ENCODE measurements at places on chromosomes 2 and 18. TPM values are rescaled to one million over a fixed set of nuclear protein-coding genes. Genes with fewer than 3 reads are reported as not detected.

PLGLB1 gene
- 3.3 TPM for total RNA-seq

DNA sequence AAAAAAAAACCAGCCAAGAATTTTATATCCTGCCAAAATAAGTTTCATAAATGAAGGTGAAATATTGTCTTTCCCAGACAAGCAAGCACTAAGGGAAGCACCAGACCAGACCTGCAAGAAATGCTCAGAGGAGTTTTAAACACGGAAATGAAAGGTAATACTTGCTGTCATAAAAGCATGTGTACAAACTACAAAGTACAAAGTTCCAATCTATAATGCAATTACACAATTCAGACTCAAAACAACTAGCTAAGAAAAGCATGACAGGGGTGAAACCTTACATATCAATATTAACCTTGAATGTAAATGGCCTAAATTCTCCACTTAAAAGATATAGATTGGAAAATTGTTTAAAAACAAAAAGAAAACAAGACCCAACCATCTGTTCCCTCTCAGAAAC, 45.0 kb upstream of the ASXL3 start:
- H3K4me1 ChIP-seq, result no peaks in the 10 kb centered on the region
- no peaks in the 10 kb centered on the region for H3K36me3 ChIP-seq
- no peak for DNase-seq
- no peak overlapping the region for H3K27ac ChIP-seq
- no peaks in the 10 kb centered on the region for H3K27me3 ChIP-seq
- H3K4me3 ChIP-seq, result no peak overlapping the region

- no peak for DNase-seq
- H3K27me3 ChIP-seq, result no peaks in the 10 kb centered on the region
- H3K4me1 ChIP-seq, result no peaks in the 10 kb centered on the region
Measured at GRCh38 chr2:54818226-54818625, 94.8 kb downstream of the EML6 start.

DNA sequence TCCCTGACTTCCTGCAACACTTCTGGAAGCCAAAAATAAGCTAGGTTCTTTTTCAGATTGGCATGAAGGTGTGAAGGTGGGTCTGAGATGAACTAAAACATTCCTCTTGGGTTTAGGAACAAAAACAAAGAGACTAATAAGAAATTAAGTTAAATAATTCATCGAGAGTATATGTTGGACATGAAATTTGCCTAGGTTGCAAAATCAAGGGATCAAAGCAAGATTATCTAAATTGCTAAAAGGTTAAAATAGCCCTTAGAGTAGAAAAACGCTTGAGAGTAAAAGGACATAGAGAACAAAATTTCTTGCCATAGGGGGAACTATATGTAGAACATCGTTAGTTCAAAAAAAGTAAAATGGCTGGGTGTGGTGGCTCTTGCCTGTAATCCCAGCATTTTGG, 845.9 kb upstream of the NXPH2 start:
- H3K36me3 ChIP-seq, result no peaks in the 10 kb centered on the region
- no peak overlapping the region for H3K4me3 ChIP-seq
- no peaks in the 10 kb centered on the region for H3K27me3 ChIP-seq
- no peak for DNase-seq
- no peak overlapping the region for H3K27ac ChIP-seq
- H3K4me1 ChIP-seq, result no peaks in the 10 kb centered on the region

- H3K27me3 ChIP-seq, result no peaks in the 10 kb centered on the region
- no peaks in the 10 kb centered on the region for H3K4me1 ChIP-seq
- H3K27ac ChIP-seq, result no peak overlapping the region
- H3K4me3 ChIP-seq, result no peak overlapping the region
Measured at GRCh38 chr2:140275427-140275826, 1495.2 kb upstream of the NXPH2 start.

- no peak overlapping the region for H3K27ac ChIP-seq
- no peak for DNase-seq
- no peaks in the 10 kb centered on the region for H3K27me3 ChIP-seq
- H3K4me1 ChIP-seq, result peaks cover 11% of the 10 kb centered on the region
Measured at GRCh38 chr2:97752342-97753334, 39.3 kb downstream of the ZAP70 start.

UGT1A8 gene
- total RNA-seq, result not detected

IL18R1 gene
- total RNA-seq, result 4.8 TPM

GRCh38 chr2:129318581-129319421, 660.7 kb upstream of the RAB6C start:
- H3K4me1 ChIP-seq, result no peaks in the 10 kb centered on the region
- no peak for DNase-seq
- no peak overlapping the region for H3K4me3 ChIP-seq
- no peaks in the 10 kb centered on the region for H3K27me3 ChIP-seq

- DNase-seq, result no peak
- H3K4me1 ChIP-seq, result no peaks in the 10 kb centered on the region
- no peak overlapping the region for H3K27ac ChIP-seq
- H3K4me3 ChIP-seq, result no peak overlapping the region
- H3K27me3 ChIP-seq, result peaks cover 14% of the 10 kb centered on the region
Measured at GRCh38 chr2:10019602-10020400, 23.5 kb upstream of the KLF11 start.

- no peak for DNase-seq
- H3K4me3 ChIP-seq, result no peak overlapping the region
- H3K36me3 ChIP-seq, result no peaks in the 10 kb centered on the region
- H3K27ac ChIP-seq, result no peak overlapping the region
- H3K27me3 ChIP-seq, result no peaks in the 10 kb centered on the region
- no peaks in the 10 kb centered on the region for H3K4me1 ChIP-seq
Measured at GRCh38 chr2:63424329-63425078, 163.8 kb downstream of the WDPCP start.

IL36B gene
- not detected for total RNA-seq

ITGB6 gene
- total RNA-seq, result not detected

DNA sequence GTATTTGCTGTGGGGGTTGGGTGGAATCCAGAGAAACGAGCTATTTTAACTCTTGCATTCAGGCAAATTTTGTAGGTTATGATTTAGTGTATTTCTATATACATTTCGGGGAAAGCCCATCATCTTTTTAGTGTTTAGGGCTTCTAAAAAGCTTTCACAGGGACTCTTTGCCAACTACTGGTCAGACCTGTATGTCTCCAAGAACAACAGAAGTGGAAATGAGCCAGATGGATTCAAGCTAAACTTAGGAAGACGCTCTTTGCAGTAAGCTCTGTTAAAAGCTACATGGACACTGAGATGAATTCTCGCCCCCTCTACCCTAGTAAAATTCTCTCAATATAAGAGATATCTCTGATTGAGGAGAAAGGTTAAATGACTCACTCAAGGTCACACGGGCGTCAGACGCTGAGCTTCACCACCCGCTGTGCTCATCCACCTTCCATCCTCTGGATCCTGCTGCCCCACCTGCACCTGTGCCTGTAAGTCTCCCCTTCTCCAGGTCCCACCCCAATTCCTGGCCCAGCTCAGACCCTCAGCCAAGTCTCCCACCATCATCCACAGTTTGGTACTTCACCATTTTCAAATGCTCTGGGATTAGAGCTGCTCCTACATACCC, 85.6 kb downstream of the MARCHF4 start:
- no peak for DNase-seq
- no peaks in the 10 kb centered on the region for H3K4me1 ChIP-seq
- no peaks in the 10 kb centered on the region for H3K36me3 ChIP-seq
- H3K4me3 ChIP-seq, result no peak overlapping the region
- H3K27ac ChIP-seq, result no peak overlapping the region

BOLL gene
- total RNA-seq, result not detected

- H3K36me3 ChIP-seq, result no peaks in the 10 kb centered on the region
- no peak for DNase-seq
- H3K4me3 ChIP-seq, result no peak overlapping the region
- H3K27me3 ChIP-seq, result peaks cover 18% of the 10 kb centered on the region
- no peaks in the 10 kb centered on the region for H3K4me1 ChIP-seq
- H3K27ac ChIP-seq, result no peak overlapping the region
Measured at GRCh38 chr2:1727796-1728474, 16.4 kb downstream of the PXDN start.

SCN3A gene
- total RNA-seq, result 0.48 TPM

GRCh38 chr18:12520442-12520992, 112.8 kb downstream of the PRELID3A start:
- no peak overlapping the region for H3K4me3 ChIP-seq
- no peaks in the 10 kb centered on the region for H3K4me1 ChIP-seq
- no peaks in the 10 kb centered on the region for H3K27me3 ChIP-seq
- no peak overlapping the region for H3K27ac ChIP-seq
- no peak for DNase-seq

MSGN1 gene
- total RNA-seq, result not detected

GRCh38 chr2:176931588-176932563, 280.7 kb upstream of the HNRNPA3 start:
- H3K4me1 ChIP-seq, result no peaks in the 10 kb centered on the region
- H3K4me3 ChIP-seq, result no peak overlapping the region
- DNase-seq, result no peak
- H3K27ac ChIP-seq, result peak overlapping the region; percentile 70
- no peaks in the 10 kb centered on the region for H3K27me3 ChIP-seq
- no peaks in the 10 kb centered on the region for H3K36me3 ChIP-seq

- no peak for DNase-seq
- H3K4me3 ChIP-seq, result no peak overlapping the region
- no peak overlapping the region for H3K27ac ChIP-seq
- H3K36me3 ChIP-seq, result no peaks in the 10 kb centered on the region
- H3K27me3 ChIP-seq, result no peaks in the 10 kb centered on the region
Measured at GRCh38 chr2:229873123-229873581, 48.7 kb downstream of the TRIP12 start.

DNA sequence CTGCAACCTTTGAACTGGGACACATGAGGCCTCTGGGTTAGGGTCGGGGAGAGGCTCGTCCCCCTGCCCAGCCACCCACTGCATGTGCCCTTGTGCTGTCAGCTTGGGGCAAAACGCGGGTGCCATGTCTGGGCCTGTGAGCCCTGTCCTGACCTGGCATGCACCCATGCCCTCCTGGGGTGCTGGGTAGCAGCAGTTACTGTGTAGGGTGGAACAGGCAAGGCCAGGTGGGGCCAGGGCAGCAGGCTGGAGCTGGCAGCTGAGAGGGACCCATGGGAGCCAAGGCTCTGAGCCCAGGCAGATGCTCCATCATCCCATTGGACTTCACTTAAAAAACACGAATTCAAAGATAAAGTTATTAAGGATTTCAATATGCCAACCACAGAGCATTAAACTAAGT, 133.8 kb upstream of the REV1 start:
- no peak overlapping the region for H3K4me3 ChIP-seq
- no peak overlapping the region for H3K27ac ChIP-seq
- H3K4me1 ChIP-seq, result no peaks in the 10 kb centered on the region

DNA sequence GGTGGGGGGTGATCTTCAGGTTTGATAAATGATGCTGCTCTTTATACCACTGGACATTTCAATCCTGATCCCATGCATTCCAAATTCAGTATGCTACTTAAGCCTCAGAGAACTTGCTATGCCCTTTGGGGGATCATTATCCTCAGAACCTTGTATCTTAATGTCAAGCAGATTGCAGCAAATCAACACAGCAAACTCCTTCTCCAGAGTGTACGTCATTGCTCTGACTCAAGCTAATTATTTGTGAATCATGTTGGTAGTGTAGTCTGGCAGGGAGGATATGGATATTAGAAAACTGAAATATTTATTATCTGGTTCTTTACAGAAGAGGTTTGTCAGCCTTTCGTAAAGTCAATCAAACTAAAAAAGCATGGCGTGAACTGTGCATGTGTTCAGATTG, 562.5 kb upstream of the FAM98A start:
- H3K27ac ChIP-seq, result no peak overlapping the region
- no peak for DNase-seq
- no peaks in the 10 kb centered on the region for H3K36me3 ChIP-seq
- no peaks in the 10 kb centered on the region for H3K4me1 ChIP-seq
- H3K4me3 ChIP-seq, result no peak overlapping the region

DNA sequence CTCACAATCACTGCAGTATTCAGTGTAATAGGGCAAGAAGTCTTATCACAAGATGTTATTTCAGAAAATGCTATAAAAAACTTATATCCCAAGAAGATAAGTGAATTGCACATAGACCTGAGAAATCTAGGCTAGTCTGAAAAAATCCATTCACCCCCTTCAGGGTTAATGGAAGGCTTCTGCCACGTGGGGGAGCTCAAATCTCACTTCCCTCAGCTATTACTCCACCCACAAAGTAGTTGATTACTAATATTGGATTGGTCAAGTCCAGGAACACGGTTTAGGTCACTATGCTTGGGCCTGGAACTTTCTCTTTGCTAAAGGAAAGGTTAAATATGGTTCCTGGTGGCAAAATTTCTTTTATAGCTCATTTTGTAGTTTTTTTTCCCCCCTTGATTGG, 51.2 kb upstream of the ADAM23 start:
- no peak for DNase-seq
- no peaks in the 10 kb centered on the region for H3K27me3 ChIP-seq
- H3K36me3 ChIP-seq, result no peaks in the 10 kb centered on the region
- H3K4me1 ChIP-seq, result no peaks in the 10 kb centered on the region

- no peaks in the 10 kb centered on the region for H3K36me3 ChIP-seq
- H3K4me3 ChIP-seq, result no peak overlapping the region
- no peaks in the 10 kb centered on the region for H3K4me1 ChIP-seq
- H3K27me3 ChIP-seq, result no peaks in the 10 kb centered on the region
Measured at GRCh38 chr18:45559258-45559657, 56.0 kb upstream of the SLC14A2 start.

SLC5A7 gene
- total RNA-seq, result not detected

KIF5C gene
- total RNA-seq, result 14.7 TPM

SMCHD1 gene
- total RNA-seq, result 179 TPM

UGT1A5 gene
- not detected for total RNA-seq

LYPD6 gene
- total RNA-seq, result not detected
